Stimulated activated CD4-positive, alpha-beta T cell treated with anti-CD3 and anti-CD28 coated beads, Interleukin-1b, Interleukin-23, amount 100 ng/mL, for 1 hour (primary cell): ENCODE measurements at places on chromosomes 16 and 17.

GRCh38 chr17:57253362-57254065, 2.8 kb upstream of the MSI2 start:
- DNase-seq = no peak

DNA sequence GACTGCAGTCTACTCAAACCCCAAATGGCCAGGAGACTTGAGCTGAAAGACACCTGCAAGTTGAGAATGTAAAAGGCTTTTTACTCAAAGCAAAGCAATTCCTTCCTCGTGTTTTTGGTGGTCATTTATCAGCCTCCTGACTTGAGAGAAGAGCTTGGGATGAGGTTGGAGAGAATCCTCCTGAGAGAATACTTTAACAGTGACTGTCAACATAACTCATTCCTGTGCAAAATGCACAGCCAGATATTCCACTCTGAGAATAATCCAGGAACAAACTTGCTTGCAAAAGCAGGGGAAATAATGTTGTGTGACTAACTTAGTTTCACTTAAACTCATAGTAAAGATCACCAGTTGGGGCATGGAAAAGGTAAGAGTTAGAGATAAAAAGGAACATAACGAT, 53.4 kb downstream of the SNTB2 start:
- no peak for DNase-seq

DNA sequence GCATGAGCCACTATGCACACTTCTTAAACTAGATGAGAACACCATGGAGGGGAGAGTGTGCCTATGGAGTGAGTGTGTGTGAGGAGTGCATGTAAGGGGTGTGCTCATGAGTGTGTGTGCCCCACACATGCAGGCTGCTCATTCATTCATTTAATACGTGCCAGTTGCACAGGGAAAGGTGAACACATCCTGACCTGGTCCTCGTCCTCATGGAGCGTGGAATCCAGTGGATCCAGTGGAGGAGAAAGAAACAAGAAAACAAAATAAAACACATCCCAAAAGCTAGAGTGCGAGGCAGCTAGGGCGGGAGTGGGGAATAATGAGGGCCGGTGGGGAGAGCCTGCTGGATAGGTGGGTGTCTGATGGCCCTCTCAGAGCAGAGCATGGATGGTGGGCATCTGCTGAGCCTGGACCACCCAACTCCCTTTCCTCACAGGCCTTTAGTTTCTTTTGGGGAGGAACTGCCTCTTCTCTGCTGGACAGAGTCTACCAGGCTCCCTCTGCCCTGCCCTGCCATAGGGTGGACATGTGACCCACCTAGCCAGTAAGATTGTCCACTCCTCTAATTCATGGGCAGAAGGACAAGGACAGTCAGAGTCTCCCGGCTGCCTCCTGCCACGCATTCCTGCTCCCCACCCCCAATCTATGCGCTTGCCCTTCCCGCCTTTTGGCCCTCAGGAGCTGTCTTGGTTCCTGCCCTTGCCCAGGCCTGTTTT, 204.3 kb downstream of the RAB11FIP4 start:
- DNase-seq = no peak

- peak; percentile 84 for DNase-seq
Measured at GRCh38 chr17:7843536-7844291, 9.7 kb downstream of the KDM6B start.

DNA sequence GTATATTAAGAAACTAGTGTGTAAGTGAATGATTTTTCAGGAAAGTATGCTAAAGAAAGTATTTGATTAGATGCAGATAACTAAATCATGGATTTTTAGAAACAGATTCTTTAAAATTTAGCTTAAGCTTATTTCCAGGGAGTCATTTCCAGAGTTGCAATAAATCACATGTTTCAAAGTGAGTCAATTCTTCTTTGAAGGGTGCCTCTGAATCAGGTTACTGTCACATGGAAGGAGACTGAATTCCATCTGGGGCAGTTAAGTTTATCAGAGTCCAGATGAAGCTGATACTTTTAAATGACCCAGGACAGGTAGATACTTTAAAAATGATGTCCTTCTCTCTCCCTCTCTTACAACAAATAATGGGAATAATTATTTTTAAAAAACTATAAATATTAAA, 5.0 kb downstream of the MFSD11 start:
- DNase-seq = no peak

GRCh38 chr17:15973834-15974233, 25.7 kb downstream of the ZSWIM7 start:
- DNase-seq = no peak

DNA sequence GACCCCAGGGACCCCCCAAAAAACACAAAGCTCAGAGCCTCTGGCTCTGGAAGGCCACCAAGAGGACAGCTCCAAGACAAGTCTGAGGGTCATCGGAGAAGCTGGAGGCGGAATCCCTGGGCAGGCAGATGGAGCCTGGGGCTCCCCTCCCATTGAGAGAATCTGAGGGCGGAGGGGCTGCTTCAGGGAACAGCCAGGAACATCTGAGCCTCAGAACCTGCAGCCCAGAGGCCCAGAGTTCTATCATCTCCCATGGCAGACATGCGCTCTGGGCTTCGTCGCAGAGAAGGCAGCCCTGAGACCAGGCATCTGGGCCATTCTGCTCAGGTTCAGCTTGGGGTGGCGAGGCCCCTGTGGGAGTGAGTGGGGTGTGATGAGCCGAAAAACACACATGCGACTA, 7.1 kb upstream of the SPPL2C start:
- DNase-seq = no peak

- DNase-seq = no peak
Measured at GRCh38 chr17:26818736-26819135, 475.2 kb upstream of the WSB1 start.

- DNase-seq = no peak
Measured at GRCh38 chr17:73647772-73648542, 3.7 kb upstream of the SDK2 start.

DNA sequence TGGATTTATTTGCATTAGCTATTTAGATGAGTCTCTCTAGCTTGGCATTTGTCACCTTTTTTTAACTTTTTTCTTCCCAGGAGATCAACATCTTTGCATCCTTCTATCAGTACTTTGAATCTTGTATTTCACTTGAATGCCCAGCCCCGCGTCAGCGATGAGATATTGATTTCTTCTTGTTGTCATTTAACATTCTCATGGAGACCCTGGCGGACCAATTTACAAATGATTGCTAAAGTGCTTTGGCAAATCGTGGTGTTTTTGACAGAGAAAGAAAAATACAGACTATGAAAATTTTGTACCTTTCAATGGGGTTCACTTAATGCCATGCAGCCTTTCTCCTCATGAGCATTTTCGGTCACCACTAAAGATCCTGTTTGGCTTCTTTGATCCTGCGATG, 269.7 kb downstream of the ABCC12 start:
- no peak for DNase-seq

- no peak for DNase-seq
Measured at GRCh38 chr17:43360376-43360738, 38.4 kb upstream of the ARL4D start.

DNA sequence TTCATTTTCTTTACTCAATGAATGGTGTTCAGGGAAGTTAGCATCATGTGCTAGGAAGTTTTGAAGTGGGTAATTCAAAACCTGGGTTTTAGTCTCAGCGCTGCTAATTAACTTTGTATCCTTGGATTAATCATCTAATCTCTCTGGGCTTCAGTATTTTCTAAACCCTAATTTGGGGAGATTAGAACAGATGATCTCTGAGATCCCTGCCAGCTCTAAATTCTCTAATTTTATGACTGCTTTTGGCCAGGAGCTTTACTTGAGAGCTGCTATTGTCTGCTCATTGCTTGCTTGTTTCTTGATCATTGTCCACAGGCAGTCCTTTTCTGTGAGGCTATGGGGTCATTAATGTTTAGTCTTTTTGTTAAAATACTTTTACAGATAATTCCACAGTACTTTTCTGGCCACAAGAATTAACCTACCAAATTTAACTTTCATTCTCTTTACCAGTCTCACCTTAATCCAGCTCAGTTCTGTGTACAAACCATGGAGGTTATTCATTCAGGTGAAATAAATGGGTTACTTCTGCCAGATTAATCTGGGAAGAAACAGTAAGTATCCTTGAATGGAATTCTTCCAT, 28.4 kb upstream of the VWA3A start:
- DNase-seq = no peak

DNA sequence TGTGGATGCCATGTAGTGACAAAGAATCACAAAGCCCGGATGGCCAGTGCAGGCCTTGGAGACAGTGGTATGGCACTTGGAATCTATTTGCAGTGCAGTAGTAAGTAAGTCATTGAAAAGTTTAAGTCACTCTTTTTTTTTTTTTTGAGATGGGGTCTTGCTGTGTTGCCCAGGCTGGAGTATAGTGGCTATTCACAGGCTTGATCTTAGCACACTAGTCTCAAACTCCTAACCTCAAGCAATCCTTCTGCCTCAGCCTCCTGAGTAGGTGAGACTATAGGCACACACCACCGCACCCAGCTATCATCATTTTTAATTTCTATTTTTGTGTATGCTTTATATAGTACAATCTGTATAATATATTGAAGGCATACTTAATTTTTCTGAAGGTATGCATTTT, 4.3 kb upstream of the PLSCR3 start:
- DNase-seq = no peak

GRCh38 chr17:33277436-33278100, 15.5 kb downstream of the ASIC2 start:
- DNase-seq = no peak

- no peak for DNase-seq
Measured at GRCh38 chr16:57873218-57873617, 70.9 kb upstream of the KIFC3 start.
